ENCODE measurements at places on chromosomes 12 and 14.

DNA sequence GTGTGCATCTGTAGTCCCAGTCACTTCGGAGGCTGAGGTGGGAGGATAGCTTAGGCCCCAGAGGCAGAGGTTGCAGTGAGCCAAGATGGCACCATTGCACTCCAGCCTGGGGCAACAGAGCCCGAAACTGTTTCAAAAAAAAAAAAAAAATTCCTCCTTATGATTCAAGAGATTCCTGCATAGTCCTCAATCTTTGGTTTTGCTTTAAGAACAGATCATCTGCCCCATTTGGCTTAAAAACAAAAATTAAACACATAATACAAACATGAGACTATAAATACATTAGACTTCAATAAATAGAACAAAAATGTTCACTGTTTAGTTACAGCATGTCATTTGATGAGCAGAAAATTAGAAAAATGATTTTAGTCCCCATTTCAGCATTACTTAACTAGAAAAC, 131.2 kb downstream of the PAWR start:
- no peak for ATAC-seq

DNA sequence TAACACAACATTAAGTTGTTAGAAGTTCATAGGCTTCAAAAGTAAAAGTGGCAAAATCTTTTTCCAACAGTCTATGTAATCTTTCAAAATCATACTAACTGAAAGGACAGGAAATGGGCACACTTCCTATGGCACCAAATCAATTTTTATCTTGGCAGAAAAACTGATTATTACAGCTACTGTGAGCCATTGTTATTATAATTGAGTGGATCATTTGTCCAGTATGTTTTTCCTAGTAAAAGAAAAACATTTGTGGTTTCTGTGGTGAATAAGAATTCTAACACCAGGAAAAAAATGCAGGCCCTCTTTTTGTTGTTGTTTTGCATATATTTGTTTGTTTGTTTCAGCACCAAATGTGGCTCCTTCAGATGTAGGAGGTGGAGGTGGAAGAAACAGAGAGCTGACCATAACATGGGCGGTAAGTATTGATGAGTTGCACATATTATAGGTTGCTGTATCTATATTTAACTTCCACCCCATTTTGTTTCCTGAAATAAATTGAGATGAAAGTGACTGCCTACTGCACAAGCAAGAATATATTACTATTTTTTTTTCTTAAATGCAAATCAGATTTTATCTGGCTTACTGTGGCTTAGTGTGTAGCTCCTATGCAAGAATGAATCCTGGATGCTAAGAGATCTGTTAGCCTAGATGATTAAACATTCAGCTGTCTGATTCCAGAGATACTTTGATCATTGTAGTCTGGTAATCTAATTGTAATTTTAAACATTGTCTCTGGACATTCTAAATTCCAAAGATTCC, 174.1 kb upstream of the PDZRN4 start:
- no peak for ATAC-seq

DNA sequence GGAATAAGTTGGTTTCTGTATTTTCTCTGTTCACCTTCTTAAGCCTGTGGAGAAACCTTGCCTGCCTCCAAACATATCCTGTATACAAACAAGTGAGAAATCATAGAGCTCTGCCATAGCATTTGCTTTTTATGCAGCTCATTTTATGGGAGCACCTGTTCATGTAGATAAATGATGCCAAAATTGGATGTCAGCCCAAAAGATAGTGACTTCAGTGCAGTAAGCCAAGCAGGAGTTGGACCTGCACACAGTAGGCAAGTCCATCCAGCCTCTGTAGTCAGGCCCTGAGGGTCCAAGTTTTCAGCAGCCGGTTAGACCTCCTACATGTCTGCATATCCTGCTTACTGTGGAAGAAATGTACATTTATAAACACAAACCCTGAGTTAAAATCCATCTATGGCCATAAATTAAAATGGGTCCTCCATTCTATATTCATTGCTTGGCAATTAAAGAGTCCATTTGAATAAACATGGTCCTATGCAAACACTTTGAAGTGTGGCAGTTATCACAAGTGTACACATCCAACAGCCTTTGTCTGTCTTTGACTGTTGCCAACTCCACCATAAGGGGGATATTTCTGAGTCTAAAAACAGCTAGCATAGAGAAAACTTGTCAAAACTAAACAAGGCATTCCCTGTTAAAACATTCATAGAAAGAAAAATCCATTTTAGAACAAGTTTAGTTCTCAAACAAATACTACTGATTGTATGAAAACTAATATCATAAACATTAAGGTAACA, 847.8 kb downstream of the RPS29 start:
- no peak for ATAC-seq

- ATAC-seq: no peak
Observed at GRCh38 chr14:68268197-68268596, 448.6 kb downstream of the RAD51B start.

- peak; percentile 82 for ATAC-seq
Observed at GRCh38 chr12:48001505-48002413, 2.5 kb downstream of the COL2A1 start.

DNA sequence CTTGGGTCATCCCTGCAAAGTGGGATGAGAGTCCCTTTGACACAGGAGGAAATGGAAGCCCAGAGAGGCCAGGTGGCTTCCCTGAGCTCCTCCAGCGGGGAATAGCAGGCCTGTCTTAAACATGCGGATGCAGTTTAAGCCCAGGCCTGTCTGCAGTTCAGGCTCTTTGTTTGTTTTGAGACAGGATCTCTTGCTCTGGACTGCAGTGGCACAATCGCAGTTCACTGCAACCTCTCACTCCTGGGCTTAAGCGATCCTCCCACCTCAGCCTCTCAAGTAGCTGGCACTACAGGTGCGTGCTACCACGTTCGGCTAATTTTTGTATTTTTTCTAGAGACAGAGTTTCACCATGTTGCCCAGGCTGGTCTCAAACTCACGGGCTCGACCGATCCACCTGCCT, 3.5 kb downstream of the TRPV4 start:
- ATAC-seq: no peak

GRCh38 chr12:11059784-11060183, 2.3 kb downstream of the TAS2R46 start:
- no peak for ATAC-seq

- no peak for ATAC-seq
Observed at GRCh38 chr12:68234140-68234539, 8.5 kb upstream of the IL26 start.

DNA sequence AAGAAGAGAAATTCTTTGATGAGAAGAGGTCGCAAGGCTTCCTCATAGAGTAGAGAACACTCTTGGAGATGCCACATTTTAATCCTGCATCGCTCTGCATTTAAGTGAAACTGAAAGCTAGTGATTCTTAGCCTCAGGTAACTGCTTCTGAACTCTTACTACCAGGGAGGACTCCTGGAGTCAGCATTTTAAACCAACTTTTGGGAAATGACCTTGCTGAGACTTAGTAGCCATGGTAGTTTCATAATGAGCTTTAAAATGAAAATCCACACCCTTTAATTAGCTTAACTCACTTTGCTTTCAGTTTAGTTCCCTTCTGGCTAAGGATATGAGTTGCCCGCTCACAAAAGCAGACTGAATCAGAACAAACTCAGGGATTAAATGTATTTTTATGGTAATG, 80.3 kb downstream of the SYNE2 start:
- ATAC-seq: no peak

- no peak for ATAC-seq
Observed at GRCh38 chr14:92590941-92591340, 77.4 kb downstream of the RIN3 start.

DNA sequence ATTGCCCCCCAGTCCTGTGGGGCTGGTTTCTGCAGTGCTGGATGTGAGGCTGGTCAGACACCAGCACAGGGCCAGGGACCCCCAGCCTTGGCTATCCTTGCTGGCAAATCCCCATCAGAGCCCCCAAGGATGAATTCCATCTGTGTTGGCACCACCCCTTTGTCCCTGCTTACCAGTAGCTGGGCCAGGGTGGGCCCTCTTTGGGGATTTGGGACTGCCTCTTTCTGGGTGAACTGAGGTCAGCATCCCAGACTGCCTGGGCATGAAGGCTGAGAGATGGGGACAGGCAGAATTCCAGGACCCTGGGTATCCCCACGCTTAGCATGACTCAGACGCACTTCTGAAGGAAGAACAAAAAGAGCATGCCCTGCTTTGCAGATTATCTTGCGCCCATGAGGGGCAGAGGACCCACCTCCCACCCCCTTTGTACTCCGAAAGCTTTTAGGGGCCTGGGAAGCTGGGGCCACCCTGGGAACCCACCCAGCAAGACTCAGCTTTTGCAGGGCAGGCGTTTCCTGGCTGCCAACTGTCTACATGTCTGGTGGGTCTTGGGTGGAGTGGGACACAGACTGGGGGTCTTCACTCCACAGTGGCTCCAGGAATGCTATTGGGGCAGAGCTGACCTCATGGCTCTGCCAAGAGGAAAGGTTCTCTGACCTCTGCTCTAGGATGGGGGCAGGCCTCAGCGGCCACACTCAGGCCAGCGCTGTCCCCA, 26.8 kb downstream of the RFLNA start:
- ATAC-seq: peak; percentile 39

GRCh38 chr12:31298922-31299321, 27.0 kb downstream of the SINHCAF start:
- no peak for ATAC-seq

- peak; percentile 64 for ATAC-seq
Observed at GRCh38 chr14:68951035-68951797, 27.9 kb downstream of the ACTN1 start.

DNA sequence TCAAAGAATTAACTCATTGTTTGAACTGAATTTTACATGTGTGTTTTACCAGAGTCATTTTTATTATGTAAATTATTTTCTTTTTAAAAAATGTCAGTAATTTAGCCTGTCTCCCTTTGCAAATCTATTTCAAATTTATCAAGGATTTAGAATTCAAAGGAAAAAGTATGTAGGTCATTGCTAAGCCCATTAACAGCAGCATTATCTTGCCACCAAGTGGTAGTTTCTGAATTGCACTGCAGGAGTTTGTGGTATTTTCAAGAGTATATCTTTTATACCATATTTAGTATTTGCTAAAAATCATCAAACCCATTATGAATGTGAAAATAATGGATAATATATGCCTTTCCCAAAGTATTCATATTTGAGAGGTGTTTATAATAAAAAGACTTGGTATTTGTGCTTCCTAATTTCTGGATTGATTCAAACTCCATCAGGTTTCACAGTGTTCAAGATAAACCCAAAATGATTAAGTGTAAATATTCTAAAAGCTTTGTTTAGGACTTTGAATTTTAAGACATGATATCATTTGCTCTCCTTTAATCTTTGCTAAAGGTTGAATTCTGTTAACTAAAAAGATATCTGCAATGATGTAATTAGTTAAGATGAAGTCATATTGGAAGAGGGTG, 711.4 kb downstream of the FSCB start:
- no peak for ATAC-seq

All from SK-N-SH treated with all-trans-retinoic acid at 6 μM for 48 hours (cell line).